ENCODE measurements at places on chromosomes 4 and X.

- no peak for DNase-seq
Measured at GRCh38 chrX:1584237-1585011, 7.0 kb upstream of the AKAP17A start.

DNA sequence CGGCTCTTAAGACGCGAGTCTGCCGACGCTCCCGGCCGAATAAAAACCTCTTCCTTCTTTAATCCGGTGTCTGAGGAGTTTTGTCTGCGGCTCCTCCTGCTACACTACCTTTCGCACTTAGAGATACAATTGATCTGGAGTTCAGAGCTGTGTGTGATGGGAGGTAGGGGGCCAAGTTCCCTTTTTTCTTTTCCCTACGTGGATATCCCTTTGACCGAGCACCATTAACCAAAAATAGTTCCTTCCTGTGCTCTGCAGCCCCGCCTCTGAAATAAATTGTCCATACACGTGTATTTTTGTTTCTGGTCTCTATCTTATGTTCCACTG, 555 bp upstream of the PGM2 start:
- no peak for DNase-seq

GRCh38 chr4:105710678-105711077, 2.1 kb downstream of the GSTCD start:
- DNase-seq, result no peak

- no peak for DNase-seq
Measured at GRCh38 chr4:73653695-73654106, 33.5 kb upstream of the RASSF6 start.

DNA sequence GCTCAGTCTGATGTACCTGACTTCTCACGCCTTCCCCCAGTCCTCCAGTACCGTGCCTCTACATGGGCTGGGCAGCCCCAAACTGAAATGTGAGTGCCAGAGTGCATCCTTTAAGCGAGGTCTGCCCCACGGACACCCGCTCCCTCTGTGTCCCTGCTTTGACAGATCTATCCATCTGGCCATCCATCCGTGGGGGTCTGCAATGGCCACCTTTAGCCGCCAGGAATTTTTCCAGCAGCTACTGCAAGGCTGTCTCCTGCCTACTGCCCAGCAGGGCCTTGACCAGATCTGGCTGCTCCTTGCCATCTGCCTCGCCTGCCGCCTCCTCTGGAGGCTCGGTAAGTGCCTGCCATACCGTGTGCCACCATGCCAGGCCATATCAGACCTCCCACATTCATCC, 827 bp downstream of the PORCN start:
- no peak for DNase-seq

- no peak for DNase-seq
Measured at GRCh38 chrX:6599230-6599860, 64.4 kb upstream of the VCX3A start.

All from effector CD4-positive, alpha-beta T cell (primary cell).